ENCODE measurements at places on chromosomes 2 and 18.

GRCh38 chr2:153495725-153496124, 17.2 kb upstream of the RPRM start:
- DNase-seq: no peak

- no peak for DNase-seq
Measured at GRCh38 chr2:159131914-159132281, 154.6 kb downstream of the WDSUB1 start.

GRCh38 chr2:43524177-43524965, 71.5 kb downstream of the THADA start:
- DNase-seq: no peak

DNA sequence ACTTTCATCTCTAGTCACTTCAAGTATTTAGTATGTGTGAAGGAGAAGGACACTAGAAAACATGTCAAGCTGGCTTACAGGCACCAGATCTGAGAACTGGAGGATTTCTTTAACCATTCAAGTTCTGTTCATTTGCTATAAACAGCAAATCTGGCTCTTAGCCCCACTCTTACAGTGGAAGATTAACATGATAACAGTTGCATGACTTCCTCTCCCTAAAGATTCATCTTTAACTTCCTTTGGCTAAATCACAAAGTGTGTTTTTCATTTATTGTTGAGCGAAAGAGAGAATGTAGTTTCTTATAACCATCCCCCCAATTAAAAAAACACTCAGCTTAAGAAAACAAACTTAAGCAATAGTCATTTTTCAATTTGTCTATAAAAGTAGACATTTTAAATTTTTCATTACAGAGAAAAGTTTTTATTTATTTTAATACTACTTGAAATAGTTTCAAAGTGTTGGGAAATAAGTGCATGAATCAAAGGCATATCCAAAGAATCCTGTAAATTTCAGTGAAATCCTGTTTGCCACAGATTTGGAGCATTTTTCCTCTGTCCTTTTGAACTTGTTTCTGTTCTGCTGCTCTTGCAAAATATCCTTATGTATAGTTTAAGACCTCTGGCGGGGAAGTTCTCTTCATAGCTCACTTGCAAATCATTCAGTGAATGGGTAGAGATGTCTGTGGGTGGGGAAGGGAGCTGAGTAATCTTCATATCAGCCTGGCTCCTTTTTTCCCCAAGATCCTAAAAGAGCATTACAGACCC, 241.0 kb upstream of the RBBP8 start:
- no peak for DNase-seq

- no peak for DNase-seq
Measured at GRCh38 chr2:196117214-196117705, 48.6 kb upstream of the DNAH7 start.

- DNase-seq: no peak
Measured at GRCh38 chr18:35110059-35110458, 68.8 kb downstream of the MAPRE2 start.

- no peak for DNase-seq
Measured at GRCh38 chr2:14654835-14655282, 22.3 kb downstream of the LRATD1 start.

DNA sequence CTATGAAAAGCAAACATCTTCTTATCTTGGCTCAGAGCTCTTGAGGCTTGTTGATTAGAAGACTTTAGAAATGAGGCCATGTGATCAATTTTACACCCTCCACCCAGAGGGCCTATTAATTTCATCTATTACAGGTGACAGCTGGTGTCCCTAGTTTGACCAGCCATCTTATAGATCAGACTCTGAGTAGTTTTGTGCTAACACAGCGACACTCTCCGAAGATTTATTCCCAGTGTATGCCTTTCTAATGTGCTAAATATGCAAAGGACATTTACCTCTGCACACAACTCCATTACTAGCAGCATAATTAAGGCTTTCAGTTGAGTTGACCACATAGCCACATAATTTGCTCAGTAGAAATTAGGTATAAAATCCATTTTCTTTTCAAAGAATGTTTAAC, 2.6 kb upstream of the RFX8 start:
- no peak for DNase-seq

DNA sequence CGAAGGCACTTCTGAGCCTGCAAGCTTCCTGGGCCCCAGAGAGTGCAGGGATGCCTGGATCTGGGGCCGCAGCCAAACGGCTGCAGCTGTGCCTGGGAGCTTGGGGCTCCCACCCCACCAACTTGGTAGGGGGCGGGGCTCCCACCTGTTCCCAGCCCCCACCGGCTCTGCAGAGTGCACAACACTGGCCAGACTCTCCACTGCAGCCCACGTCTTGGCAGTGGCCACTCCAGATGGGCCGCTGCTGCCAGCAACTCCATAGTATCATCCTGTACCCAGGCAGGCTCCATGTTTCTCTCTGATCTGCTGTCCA, 9.9 kb downstream of the DYSF start:
- DNase-seq: no peak

GRCh38 chr18:46899274-46899948, 17.9 kb downstream of the PIAS2 start:
- no peak for DNase-seq

- no peak for DNase-seq
Measured at GRCh38 chr2:40220177-40220925, 231.5 kb downstream of the SLC8A1 start.

DNA sequence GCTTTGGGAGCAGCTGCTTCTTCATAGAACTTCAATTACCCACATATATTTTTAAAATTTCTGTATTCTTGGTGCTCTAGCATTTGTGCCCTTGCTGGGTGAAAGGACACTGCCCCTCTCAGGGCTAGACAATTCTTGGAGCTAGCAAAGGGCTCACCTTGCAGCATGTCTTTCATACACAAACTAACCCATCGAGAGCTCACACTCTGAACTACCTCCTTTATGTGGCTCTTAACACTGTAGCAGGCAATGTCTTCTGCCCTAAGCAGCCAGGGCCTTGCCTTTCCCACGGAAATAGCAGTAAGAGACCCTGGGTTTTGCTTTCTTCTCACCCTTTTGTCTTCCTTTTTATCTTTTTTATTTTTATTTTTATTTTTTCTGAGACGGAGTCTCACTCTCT, 234.0 kb downstream of the ACTR3 start:
- DNase-seq: no peak

- no peak for DNase-seq
Measured at GRCh38 chr2:241808721-241809382, at the start of gene NEU4. Gene NEU4, plus strand, starts transcription at chr2:241809193. Its CDS starts 5,292 bp downstream, at chr2:241814485.

DNA sequence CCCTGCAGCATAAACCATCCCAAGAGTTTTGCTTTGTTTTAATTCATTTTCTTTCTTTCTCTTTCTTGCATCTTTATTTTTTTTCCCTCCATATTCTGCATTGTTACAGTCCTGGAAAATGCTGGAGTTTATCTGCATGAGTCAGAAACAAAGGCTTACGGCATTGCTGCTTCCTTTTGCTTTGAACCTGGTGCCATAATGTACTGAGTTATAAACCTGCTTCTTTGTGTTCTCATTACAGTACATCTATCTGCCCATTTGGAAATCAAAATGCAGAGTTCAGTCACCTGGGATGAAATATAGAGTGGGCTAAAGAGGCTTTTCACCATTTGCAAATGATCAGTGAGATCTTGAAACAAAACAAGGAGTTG, 1009.2 kb upstream of the FANCL start:
- DNase-seq: no peak

DNA sequence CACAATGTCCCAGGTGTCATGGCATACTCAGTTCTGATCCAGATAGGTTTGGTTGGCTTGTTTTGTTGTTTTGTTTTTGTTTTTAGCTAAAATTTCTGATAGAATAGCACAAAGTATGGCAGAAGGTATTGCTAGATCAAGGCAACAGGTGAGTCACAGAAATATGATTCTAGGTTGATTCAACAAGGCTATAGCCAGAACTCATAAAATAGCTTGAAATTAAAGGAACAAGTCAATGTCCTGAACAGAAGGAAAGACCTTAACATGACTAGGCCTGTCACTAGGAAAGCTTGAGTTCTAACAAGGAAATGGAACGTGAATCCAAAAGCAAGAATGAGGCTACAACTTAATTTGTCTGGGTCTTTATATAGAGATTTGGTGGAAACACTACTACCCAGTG, 157.1 kb downstream of the GALNT3 start:
- DNase-seq: no peak

DNA sequence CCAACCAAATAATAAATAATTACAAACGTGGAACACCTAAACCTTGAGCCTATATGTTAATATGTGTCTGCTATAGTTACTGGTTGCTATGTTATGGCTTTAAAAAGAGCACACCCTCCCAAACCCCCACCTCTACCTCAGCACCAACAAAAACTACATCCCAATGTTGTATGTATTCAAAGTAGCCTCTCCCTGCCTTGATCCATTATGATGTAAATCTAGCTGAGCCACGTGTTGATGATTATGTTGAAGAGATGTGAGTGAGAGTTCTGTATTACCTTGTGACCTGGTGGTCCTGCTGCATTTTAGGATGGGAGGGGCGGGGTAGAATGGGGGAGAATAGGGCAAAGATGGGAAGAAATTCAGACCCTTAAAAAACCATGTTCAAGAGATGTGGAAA, 4.8 kb downstream of the MFSD6 start:
- DNase-seq: no peak

GRCh38 chr18:36675076-36675475, 153.7 kb downstream of the TPGS2 start:
- no peak for DNase-seq

- DNase-seq: no peak
Measured at GRCh38 chr2:136328207-136328795, 210.4 kb upstream of the CXCR4 start.

GRCh38 chr2:1686784-1687105, 57.6 kb downstream of the PXDN start:
- DNase-seq: no peak

- no peak for DNase-seq
Measured at GRCh38 chr2:6770006-6770405, 95.7 kb downstream of the CMPK2 start.

DNA sequence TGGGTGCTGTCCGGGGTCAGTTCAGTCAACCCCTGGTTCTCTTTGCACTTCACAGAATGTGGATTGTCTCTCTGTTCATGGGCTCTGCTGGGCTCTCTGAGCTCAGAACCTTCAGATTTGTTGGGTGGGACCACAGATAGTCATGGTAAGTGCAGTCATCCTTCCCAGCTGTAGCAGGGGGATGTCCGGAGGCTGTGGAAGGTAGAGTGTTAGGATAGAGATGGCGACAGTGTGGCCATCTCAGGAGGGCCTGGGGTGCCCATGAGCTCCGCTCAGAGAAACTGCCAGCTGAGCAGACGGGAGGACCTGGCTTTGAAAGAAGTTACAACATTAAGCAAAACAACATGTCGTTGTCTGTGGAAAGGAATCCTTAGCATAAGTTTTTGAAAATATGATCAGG, 149.8 kb downstream of the FAM210A start:
- DNase-seq: no peak

- DNase-seq: no peak
Measured at GRCh38 chr2:107312240-107312639, 426.3 kb upstream of the ST6GAL2 start.

DNA sequence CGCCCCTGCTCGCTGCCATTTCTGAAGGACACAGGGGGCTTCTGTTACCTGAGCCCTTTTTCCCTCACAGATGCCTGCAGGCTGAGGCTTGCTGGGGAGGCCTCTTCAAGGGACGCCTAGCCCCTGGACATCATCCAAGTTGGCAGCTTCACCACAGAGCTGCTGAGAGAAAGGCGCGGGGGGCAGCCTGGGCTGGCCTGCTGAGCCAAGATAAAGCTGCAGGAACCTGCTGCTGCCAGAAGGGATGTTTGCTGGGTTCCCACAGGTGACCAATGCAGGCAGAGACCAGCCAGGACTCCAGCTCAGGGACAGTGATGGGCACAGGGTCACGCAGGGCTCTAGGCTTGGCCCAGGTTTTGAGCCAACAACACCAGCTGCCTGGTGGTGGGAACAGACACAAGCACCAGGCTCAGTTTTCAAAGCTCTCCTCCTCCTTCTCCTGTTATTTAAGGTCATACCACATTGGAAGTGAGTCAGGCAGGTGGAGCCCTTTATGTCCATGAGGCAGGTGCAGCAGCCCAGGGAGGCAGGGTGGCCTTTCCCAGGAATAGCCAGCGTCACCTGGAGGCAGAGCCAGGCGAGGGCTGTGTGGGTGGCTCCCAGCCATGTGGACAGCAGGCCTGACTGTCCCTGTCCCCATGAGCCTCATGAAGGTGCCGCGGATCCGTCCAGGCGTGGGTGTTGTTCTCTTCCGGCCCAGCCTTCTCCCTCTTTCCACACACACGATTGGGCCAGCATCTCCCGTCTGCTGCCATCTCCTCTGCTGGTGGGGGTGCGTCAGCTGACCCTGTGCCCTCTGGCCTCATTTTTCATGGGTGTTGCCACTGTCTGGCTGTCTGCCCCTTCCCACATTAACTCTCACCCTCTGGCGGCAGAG, 515.5 kb upstream of the MYT1L start:
- no peak for DNase-seq

- no peak for DNase-seq
Measured at GRCh38 chr2:154704991-154705390, 6.5 kb downstream of the KCNJ3 start.

- peak; percentile 16 for DNase-seq
Measured at GRCh38 chr2:171319164-171319810, 114.5 kb downstream of the METTL8 start.

DNA sequence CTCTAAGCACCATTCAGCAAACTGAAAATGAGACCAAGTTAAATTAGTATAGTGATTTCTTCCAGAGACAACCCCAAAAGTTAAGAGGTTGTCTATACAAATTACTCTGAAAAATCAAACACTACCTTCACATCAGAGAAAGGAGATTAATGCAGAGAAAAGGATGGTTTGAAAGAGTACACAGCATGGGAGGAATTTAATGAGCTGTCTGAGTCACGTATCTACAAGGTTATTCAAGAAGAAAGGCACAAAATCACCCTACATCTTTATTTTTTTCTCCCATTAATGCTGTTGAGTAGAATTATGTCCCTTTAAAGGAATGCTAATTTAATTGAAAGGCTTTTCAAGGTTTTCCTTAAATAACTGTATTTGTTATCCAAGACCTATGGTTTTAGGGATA, 41.1 kb downstream of the LANCL1 start:
- DNase-seq: no peak

- DNase-seq: no peak
Measured at GRCh38 chr2:169877398-169877797, 50.1 kb downstream of the UBR3 start.

DNA sequence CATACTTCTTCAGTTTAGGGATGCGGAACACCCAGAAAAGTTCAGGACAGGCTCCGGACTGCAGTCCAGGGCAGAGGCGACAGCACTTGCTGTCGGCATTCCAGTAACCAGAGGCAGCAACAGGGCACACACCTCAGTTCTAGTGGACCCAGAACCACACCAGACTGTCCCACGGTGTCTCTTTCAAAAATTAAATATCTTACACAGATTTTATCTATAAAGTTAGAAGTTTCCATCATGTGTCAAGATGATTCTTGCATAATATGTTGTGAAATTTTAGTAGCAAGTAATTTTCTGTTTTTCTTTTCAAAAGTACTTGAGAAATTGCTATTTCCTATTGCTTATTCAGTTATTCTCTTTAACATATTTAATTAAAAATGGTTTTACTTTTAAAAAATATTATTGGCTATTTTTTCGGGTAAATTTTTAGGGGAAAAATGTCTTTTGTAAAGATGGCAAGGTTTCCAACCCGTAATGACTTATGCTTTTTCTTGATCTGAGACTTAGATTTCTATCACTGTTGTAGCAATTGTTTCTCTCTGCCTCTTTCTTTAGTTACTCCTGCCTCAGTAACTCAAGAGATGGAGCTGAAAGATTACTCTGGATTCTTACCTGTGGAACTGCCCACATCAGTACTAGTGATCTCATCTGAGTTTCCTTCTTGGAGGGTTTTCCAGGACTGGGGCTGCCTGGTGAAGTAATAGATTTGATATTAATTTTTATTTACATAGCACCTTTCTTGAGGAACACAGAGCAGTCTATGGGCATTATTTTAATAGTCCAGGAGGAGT, 182.7 kb downstream of the LTBP1 start:
- DNase-seq: no peak
